ENCODE measurements at places on chromosomes 3 and 15.

GRCh38 chr3:105857601-105858000, 11.2 kb downstream of the CBLB start:
- no peak for DNase-seq

- no peak for DNase-seq
Measured at GRCh38 chr3:196339493-196340254, 1.5 kb upstream of the TM4SF19 start.

- no peak for DNase-seq
Measured at GRCh38 chr15:35290301-35290721, 205.2 kb upstream of the NANOGP8 start.

DNA sequence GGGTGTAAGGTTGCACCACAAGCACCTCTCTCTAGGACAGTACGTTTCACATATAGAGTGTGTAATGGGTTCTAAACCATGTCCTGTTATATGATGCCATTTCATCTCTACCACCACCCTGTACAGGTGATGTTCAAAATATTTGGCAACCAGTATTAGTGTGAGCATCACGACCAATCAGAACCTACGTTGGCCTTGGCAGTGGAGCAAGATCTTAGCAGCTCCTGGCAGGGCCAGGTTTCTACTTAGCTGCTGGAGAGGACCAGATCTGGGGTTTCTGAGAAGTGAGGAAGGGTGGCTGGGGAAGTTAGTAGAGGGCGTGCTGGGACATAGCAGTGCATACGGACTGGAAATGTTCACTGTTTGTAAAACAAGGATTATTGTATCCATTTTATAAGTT, 23.1 kb upstream of the MITF start:
- DNase-seq, result no peak

DNA sequence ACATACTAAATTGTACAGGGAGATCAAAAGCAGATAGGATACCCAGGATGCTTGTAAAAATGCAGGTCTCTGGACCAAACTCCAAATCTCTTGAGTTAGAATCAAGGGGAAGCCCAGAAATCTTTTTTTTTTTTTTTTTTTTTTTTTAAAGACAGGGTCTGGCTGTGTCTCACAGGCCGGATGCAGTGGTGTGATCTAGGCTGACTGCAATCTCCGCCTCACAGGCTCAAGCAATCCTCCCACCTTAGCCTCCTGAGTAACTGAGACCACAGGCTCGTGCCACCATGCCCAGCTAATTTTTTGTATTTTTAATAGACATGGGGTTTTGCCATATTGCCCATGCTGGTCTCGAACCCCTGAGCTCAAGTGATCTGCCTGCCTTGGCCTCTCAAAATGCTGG, 373.5 kb downstream of the SHQ1 start:
- DNase-seq, result no peak

- DNase-seq, result no peak
Measured at GRCh38 chr15:89615135-89615534, 39.9 kb downstream of the TICRR start.

GRCh38 chr3:176904506-176904905, 292.8 kb downstream of the TBL1XR1 start:
- DNase-seq, result no peak

GRCh38 chr3:151630938-151631441, 102.7 kb upstream of the AADACL2 start:
- DNase-seq, result no peak

DNA sequence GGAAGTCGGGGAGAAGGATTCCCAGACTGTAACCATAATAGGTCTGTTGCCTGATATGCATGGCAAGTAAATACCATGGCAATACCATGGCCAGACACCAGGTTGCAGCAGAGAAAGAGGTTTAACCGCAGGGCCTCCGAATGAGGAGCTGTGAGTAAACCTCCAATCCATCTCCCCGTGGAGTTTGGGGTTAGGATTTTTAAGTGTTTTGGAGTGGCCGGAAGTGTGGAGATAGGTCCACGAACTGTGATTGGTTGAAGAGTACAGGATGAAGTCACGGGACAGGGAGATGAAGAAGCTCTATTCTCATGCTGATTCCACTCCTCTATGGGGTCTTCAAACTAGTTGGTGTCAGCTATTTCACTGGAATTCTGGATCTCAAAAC, 127.9 kb downstream of the ST8SIA2 start:
- DNase-seq, result peak; percentile 18

- no peak for DNase-seq
Measured at GRCh38 chr3:9598783-9599387, 45.3 kb upstream of the LHFPL4 start.

- peak; percentile 72 for DNase-seq
Measured at GRCh38 chr15:85412956-85413854, 32.8 kb downstream of the AKAP13 start.

GRCh38 chr3:101379658-101380376, 59.4 kb upstream of the IMPG2 start:
- DNase-seq, result no peak

GRCh38 chr15:78630886-78631633, 9.9 kb downstream of the CHRNB4 start:
- no peak for DNase-seq

GRCh38 chr3:21893242-21893641, 142.2 kb upstream of the ZNF385D start:
- DNase-seq, result no peak

GRCh38 chr15:72155003-72155621, 36.9 kb downstream of the SENP8 start:
- DNase-seq, result no peak

- no peak for DNase-seq
Measured at GRCh38 chr3:100637197-100637631, 27.8 kb downstream of the ADGRG7 start.

DNA sequence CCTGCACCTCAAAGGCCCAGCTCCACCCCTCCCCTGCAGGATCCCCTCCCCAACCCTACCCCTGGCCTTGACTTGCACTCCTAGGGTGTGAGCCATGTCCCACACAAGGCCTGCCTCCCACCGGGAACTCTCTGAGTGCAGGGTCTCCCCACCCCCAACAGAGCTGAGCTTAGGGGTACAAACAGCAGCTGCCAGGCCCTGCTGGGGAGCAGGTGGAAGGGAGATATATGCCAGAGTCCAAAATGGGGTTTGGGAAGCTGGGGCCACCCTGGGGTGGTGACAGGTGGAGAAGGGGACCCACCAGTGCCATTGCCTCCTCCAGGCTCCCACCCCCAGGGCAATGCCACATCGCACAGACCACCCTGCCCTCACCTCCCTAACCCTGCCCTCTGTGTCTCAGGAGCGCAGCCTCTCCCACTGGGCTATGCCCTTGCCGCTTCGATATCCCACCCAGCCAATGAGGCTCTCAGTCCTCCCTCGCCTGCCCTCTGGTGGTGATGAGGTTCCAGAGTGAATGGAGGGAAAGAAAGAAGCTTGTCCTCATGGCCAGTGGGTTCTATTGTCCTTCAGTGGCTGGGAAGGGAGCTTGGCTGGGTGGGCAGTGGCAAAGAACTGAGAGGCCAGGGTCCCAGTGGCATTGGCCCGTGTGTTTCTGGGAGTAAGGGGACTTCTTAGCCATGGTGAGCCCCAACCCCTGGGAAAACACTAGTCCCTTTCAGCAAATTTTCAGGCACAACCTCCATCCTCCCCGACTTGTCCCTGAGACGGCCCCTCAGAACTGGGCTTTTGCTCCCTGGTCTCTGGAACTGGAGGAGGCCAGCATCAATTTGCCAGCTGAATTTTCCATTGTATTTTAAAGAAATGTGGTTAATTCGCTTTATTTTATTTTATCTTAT, 46.8 kb downstream of the CYP11A1 start:
- DNase-seq, result no peak

Measured in activated CD4-positive, alpha-beta T cell treated with anti-CD3 and anti-CD28 coated beads, Interleukin-2, amount 50 U/mL, for 4 hours (primary cell).